ENCODE measurements at places on chromosomes 16 and 17.

GRCh38 chr17:65947831-65948230 lies 244.1 kb downstream of the CEP112 start:
- no peak for DNase-seq

DNA sequence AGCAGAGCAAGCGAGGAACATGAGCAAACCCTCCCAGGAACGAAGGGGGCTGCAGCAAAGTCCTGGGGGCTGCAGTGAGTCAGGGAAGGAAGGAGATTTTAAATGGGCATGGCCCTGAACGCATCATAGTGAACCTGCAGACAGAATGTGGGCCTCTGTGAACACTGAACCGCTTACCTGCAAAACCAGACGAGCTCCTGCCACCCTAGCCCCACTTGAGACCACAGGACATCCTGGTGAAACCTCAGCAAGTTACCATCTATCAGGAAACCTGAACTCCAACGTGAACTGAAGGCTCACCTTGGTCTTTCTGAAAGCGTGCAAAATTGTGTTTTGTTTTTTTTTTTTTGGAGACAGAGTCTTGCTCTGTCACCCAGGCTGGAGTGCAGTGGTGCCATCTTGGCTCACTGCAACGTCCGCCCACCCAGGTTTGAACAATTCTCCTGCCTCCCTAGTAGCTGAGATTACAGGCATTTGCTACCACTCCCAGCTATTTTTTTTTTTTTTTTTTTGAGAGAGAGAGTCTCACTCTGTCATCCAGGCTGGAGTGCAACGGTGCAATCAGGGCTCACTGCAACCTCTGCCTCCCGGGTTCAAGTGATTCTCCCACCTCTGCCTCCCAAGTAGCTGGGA lies 30.8 kb downstream of the FANCA start:
- DNase-seq = peak; percentile 50

- peak; percentile 89 for DNase-seq
Measured at GRCh38 chr16:30956601-30957455, 726 bp upstream of the SETD1A start.

GRCh38 chr16:81879625-81880024 lies 100.5 kb downstream of the PLCG2 start:
- DNase-seq = no peak

DNA sequence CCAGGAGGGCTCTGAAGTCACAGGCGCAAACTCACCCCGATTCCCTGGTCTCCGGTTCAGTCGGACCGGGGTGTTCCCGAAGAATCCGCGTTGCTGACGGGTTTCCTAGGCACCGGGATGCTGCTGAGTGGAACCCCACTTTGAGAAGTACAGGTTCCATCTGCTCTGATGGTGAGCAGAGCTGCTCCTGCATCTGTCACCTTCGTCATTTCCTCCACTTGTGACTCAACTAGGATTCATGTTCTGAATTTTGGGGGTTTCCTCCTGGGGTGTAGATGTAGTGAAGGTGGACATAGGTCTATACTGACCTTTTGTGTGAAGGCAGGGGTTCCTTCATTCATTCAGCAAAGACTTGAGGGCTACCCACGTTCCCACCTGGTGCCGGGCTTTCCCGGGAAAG lies 25.0 kb downstream of the LGALS3BP start:
- DNase-seq = no peak

- peak; percentile 68 for DNase-seq
Measured at GRCh38 chr17:83083368-83084201, 4.2 kb downstream of the METRNL start.

- DNase-seq = no peak
Measured at GRCh38 chr17:28807925-28808634, 34.5 kb downstream of the FAM222B start.

- no peak for DNase-seq
Measured at GRCh38 chr17:69223809-69224208, 4.8 kb downstream of the ABCA10 start.

- DNase-seq = no peak
Measured at GRCh38 chr17:27873746-27874145, 19.4 kb downstream of the LYRM9 start.
